ENCODE measurements at places on chromosomes 3 and 15. TPM values are rescaled to one million over a fixed set of nuclear protein-coding genes. Genes with fewer than 3 reads are reported as not detected.

ARRDC4 gene
- polyA plus RNA-seq: 28.3 TPM

GABRB3 gene
- 11.8 TPM for polyA plus RNA-seq

CPNE4 gene
- 2.4 TPM for polyA plus RNA-seq

FETUB gene
- polyA plus RNA-seq: 2.4 TPM

ARGFX gene
- not detected for polyA plus RNA-seq

ERICH6 gene
- polyA plus RNA-seq: 52.5 TPM

ARL8B gene
- 60.4 TPM for polyA plus RNA-seq

PDCD7 gene
- 39.7 TPM for polyA plus RNA-seq

SLC28A2 gene
- not detected for polyA plus RNA-seq

PLCH1 gene
- polyA plus RNA-seq: 32.1 TPM
